Stimulated activated CD4-positive, alpha-beta T cell treated with anti-CD3 and anti-CD28 coated beads, Interleukin-1b, Interleukin-23, amount 100 ng/mL, for 1 hour (primary cell): ENCODE measurements at places on chromosomes 12 and 14.

- DNase-seq, result no peak
These were observed 709.4 kb upstream of the MDGA2 start for GRCh38 chr14:48384821-48385220.

DNA sequence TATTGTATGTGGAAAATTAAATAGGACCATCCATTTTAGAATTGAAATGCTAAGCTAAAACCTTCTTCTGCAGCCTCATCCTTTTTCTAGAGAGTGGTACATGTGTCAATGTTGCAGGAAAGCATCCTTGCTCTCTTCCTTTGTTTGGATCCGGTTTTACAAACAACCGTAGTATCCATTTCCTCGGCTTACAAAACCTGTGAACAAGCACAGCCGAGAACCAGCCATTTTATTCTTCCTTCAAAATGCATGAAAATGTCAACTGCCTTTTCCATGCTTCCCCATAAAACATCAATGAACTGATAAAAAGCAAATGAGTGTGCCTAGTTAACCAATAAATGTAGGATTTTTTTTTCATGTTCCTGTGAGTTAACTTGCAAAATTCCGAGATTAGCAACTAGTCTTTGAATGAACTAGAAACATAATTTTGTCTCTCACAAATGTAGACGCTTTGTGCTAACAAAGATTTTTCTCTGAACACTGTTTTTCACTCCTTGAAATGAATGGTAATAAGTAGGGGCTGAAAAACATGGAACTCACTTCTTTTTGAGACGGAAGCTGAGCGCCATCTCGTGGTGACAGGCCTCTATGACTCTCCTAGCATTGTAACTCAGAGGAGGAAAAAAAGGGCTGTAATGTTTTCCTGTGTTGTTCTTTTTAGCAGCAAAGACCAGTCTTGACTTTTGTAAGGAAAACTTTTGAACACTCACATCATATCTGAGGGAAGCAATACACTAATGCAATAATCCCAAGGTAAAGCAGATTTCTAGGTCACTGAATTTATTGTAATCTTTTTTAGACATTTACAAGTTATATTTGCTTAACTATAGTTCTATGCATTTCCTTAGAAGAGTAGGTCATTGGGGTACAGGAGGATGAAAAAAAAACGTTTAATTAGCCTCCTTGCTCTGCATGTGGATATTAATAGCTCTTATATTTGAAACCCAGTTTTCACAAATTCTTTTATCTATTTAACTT, 157.4 kb upstream of the FOXG1 start:
- DNase-seq, result no peak

DNA sequence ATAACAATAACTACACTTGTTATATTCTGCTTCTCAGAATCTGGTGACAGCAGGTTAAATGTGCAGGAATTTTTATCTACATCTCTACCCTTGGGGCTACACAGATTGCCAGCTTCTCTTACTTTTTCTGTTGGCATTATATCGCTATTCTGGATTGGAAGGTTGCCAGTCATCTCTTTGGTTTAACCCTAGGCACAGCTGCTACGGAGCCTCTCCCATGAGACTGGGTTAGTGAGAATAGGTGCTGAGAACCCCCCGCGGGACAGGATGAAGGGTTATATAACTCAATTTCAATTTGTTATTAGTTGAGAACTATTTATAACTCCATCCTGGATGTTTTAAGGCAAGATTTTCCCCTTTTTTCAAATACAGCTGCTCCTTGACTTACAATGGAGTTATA, 73.1 kb downstream of the ACADS start:
- no peak for DNase-seq

- DNase-seq, result no peak
These were observed 85.5 kb upstream of the TRAF3 start for GRCh38 chr14:102691763-102692162.

DNA sequence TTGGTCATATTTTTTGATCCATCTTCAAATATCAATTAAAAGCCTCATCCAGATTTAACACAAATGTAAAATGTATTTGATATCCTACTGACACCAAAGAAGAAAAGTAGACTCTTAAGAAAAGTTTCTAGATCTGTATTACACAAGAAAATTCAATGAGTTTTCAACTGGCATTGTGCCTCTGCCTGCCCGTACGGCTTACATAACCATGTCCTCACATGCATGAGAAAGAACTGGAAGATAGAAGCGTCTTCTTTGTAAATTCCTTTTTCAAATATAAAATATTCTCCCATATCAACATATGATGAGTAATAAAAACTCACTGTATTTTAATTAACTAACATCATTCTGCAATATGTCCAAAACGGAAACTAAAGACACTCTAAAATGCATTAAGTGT, 7.2 kb downstream of the ANKS1B start:
- no peak for DNase-seq

DNA sequence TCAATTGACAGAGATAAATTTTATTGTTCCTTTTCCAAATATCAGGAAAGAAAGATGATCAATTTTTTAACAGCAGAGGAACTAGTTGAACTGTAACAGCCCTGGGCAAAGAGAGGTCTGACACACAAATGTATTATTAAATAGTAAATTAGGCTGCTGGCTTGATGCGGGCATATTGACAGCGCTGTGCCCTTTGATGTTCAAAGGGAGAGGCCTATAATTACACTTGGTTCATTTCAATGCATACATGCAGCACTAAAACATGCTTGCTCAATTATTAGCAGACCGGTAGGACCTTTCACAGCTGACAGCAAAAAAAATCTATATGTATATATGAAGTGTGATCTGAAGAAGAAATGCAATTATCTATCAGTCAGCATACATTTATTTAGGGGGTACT, 219.8 kb downstream of the SLC2A13 start:
- no peak for DNase-seq

GRCh38 chr12:95810411-95810810, 19.8 kb upstream of the NTN4 start:
- DNase-seq, result no peak

GRCh38 chr14:93957333-93957710, 19.0 kb downstream of the ASB2 start:
- no peak for DNase-seq

GRCh38 chr12:56198836-56199235, 9.6 kb upstream of the SMARCC2 start:
- no peak for DNase-seq

DNA sequence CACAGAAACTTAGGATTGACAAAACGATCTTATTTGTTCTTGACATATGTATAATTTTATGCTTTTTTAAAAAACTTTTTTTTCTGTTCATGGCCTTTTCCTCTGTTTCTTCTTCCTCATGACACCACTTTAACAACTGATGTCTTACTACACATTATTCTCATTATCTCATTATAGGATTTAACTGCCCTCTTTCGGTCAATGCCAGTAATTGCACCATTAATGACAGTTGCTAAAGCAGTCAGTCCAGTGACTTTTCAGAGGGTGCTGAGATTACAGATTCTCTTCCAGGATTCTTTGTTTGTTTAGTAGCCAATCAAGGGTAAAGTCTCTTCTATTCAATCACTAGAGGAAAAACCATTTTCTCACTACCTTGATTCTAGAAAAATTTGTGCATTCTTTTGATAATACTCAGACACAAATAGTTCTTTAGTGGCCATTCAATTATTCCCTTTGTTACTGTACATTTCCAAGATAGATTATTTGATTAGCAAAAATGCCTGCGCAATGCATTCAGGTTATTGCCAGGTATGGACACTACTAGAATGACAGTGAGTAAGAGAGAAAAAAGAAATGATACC, 50.1 kb downstream of the KLRG1 start:
- no peak for DNase-seq

GRCh38 chr14:100476012-100476822, 111.0 kb downstream of the BEGAIN start:
- DNase-seq, result no peak
